ENCODE measurements at places on chromosomes 3 and 15.

- DNase-seq: no peak
These were observed 14.1 kb downstream of the FXR1 start for GRCh38 chr3:180926526-180926925.

GRCh38 chr3:123880998-123881561 lies 3.1 kb downstream of the MYLK start:
- DNase-seq: no peak

DNA sequence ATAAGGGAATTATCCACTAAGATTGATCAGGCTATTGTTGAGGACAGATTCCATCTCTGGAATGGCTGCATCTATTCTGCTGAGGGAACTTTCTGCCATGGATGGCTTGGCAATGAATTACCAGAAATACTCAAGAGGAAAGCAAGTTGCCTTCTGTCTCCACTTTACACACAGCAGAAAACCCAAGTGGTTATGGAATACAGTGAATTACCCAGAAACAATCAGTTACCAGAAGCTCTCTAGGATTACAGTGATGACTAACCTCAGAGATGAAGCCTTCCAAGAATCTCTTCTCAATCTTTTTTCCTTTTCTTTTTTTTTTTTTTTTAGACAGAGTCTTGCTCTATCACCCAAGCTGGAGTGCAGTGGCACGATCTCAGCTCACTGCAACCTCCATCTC lies 183.3 kb downstream of the WDR76 start:
- DNase-seq: no peak

DNA sequence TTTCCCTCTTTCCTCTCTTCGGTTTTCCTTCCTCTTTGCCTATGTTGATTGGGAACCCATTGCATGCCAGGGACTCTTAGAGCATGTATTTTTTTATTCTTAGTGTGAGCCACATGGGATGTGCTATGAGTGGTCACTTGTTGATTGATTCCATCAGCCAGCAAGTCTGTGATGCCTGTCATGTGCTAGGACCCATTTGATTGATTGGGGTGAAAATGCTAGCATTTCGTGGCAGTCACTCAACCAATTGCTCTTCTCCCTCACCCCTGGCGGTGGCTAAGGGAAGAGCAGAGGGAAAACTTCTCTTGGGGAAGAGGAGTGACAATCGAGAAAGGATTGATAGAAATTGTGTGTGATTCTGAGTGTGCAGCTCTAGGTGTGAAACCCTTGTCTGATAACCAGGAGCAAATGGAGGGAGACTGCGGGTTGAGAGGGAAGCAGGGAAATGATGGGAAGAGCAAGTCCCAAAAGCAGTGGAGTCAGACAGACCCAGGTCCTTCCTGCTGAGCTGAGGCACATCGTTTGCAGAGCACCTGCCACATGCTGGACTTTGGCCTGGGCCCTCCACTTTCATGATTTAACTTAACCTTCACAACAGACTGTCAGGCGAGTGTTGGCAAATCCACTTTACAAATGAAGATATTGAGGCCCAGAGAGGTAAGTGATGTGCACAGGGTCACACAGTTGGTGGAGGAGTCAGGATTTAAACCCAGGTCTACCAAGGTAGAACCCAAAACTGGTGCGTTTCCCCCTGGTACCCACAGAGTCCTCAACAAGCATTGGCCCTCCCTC lies 40.0 kb downstream of the SLC6A11 start:
- DNase-seq: no peak
